ENCODE measurements at places on chromosomes 13 and 19.

DNA sequence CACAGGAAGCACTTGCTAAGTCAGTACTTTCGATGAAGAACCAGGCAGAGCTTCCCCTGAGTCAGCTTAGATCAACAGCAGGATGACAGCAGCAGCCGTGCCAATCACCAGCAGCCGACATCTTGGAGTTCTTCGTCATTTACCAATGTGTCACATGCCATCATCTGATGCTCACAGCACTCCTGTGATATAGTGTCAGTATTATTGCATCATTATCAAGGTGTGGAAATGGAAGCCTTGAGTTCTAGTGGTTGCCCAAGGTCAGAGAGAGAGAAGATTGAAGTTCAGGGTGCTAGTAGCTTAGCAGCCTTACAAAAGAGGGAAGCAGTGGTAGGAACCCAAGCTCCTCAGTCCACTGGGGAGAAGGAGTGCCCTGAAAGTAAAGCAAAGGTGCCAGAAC is 331.5 kb downstream of the ZNF536 start:
- no peak for DNase-seq

DNA sequence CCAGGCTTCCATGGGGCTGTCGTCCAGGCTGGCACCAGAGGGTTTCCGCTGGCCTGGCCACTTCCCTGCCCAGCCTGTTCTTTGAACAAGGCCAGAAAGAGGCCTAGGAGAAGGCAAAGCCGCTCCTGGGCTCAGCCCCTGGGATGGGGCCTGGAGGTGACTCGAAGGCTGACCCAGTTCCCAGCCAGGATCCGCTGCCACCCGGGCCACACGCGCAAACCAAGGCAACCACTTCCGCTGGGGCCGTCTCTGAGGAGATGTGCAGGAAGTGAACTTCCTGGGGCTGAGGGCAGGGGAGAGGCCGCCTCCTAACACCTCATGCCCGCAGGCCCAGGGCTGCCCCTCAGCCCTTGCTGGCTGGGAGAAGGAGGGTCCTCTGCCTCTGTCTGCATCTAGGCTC is 15.2 kb downstream of the PLEKHF1 start:
- no peak for DNase-seq

DNA sequence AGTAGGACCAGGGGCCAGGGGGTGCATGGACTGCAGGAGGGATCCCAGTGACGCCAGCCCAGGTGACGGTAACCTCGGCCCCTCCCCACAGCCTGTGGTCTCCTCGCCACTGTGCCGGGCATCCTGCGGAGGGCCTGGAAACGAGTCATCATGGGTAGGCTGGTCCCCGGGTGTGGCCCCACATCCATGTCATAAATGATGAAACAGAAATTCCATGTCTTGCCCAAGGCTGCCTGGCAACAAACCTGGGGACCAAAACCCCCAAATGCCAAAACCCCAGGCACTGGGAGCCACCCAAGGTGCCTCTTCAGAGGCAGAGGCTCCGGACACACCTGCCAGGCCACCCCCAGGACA is 20.9 kb downstream of the MAP2K2 start:
- no peak for DNase-seq

DNA sequence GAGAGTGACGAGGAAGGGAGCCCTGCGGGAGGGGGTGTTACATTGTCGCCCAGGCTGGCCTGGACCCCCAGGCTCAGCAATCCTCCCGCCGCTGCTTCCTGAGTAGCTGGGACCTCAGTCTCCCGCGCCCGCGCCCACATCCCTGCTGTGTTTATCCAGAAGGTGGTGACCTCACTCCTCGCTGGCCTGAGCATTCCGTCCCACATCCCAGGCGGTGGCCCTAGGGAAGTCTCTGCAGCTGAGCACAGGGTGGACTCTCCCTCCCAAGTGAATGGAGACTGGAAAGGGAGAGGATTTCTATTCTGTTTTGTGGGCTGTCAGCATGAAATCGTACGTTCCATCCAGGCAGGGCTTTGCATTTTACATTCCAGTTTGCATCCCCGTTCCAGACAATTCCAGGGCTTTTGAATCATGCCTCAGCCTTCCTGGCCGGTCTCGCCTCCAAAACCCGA is 401 bp upstream of the ZNF765 start:
- DNase-seq, result peak; percentile 1

DNA sequence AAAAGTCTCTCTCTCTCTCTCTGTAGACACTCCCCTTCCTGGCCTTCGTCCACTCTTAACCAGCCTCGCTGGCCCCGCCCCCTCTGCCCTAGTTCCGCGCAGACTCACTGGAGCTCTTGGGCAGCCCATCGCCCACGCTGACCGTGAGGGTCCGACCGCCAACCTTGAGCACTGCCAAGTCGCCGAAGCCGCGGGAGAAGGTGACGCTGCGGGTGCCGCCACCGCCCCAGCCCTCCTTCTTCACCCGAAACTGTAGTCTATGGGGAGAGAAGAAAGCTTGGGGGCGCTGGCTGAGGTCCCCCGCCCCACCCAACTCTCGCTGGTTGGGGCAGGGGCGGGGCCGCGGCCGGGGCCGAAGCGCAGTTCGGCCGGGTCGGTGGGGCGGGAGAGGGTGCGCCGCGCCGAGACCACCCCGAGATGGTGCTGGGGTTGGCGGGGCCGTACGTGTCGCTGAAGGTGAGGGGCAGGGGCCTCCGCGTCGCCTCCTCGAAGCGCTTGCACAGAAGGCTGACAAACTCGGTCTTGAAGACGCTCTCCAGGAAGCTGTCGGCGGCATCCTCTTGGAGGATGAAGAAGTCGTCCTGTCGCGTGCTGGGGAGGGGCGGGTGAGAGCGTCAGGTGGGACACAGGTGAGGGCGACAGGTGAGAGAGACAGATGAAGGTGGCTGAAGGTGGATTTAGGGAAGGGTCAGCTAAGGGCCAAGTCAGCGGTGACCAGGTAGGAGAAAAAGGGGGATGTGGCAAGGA is 12.6 kb upstream of the ZNF414 start:
- no peak for DNase-seq

DNA sequence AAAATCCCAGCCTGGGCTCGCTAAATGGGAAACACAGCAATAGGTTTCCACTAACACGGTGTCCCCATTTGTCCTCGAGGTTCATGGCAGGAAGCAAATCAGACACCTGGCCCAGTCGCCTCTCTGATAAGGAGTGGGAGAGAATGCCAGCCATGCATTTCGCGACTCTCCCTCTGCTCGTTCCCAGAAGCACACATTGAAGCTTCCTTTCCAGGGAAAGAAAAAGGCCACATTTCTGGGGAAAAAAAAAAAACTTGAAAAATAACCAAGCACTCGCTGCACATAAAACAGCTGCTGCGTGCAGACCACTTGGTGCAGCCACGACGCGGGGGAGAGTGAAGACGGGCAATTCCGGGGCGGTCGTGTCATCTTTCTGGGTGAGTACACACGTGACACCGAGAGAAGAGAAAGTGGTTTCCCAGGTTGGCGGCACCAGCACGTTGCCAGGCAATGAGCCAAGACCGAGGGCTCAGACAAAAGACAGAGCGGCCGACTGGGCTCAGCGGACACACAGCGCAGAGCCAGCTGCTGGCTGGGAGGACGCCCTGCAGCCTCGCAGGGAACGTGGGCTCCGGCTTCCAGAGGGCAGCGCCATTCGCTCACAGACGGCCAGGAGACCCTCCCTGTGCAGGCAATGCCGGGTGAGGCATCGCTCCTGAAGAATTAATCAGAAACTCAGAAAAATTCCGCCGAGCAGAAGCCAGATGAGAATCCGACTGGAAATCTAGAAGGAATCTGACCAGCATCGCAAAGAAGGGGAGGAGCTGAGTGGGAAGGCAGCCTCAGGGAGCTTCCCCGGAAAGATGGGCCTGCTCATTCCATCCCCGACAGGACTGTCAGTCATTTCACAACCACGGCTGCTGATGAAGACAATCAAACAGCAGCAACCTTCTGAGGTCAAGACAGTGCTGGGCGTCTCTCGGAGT is 83.2 kb upstream of the IRS2 start:
- DNase-seq, result no peak

- DNase-seq, result no peak
Measured at GRCh38 chr13:36919833-36920615, at the start of gene SMAD9. SMAD9 (minus strand) TSS chr13:36920238; CDS start chr13:36879689, 40,549 bp downstream.

GRCh38 chr13:110912651-110913051 is 2.2 kb downstream of the ANKRD10 start:
- DNase-seq, result no peak

DNA sequence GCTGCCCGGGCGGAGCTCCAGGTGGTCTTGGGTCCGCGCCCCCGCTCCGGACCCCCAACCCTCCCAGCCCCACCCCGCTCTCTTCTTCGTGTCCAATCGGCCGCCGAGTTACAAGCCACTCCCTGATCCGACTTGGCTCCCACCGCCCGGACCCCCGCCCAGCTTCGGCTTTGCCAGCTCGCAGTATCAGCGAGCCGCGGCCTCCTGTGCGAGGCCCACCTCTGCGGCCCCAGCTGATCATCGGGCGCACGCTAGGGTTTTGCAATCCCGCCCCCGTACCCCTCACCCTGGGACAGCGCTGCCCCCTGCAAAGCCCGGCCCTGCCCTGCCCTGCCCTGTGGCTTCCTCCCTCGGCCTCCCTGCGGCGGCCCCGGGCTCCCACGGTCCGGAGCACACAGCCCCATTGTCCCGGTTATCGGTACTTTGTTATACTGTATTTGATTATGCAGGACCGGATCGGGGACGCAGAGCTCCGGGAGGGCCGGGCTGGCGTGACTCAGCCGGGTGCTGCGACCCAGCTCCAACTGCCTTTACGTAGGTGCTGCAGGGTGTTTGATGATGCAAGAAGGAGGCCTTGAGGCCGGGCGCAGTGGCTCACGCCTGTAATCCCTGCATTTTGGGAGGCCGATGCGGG is 598 bp upstream of the LPAR2 start:
- no peak for DNase-seq

GRCh38 chr19:17254636-17255035 is 8.9 kb upstream of the NR2F6 start:
- no peak for DNase-seq

DNA sequence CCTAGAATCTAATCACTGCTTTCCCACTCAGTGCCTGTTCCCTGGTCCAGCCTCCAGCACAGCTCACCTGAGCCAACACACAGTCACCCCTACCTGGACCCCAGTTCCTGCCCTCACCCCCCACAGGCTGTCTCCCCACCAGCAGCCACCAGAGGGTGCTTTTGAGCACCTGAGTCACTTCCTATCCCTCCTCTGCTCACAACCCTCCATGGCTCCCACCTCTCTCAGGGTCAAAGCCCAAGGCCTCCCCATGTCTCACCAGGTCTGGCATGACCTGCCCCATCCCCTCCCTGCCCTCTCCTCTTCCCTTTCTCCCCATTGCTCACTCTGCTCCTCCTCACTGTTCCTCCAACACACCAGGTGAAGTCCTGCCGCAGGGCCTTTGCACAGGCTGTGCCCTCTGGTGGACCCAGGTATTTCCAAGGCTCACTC is 7.1 kb upstream of the DPP9 start:
- DNase-seq, result no peak

- DNase-seq, result no peak
Measured at GRCh38 chr19:5355076-5355475, 14.5 kb upstream of the PTPRS start.

GRCh38 chr19:24101459-24102115 is 14.6 kb downstream of the ZNF254 start:
- DNase-seq, result no peak

DNA sequence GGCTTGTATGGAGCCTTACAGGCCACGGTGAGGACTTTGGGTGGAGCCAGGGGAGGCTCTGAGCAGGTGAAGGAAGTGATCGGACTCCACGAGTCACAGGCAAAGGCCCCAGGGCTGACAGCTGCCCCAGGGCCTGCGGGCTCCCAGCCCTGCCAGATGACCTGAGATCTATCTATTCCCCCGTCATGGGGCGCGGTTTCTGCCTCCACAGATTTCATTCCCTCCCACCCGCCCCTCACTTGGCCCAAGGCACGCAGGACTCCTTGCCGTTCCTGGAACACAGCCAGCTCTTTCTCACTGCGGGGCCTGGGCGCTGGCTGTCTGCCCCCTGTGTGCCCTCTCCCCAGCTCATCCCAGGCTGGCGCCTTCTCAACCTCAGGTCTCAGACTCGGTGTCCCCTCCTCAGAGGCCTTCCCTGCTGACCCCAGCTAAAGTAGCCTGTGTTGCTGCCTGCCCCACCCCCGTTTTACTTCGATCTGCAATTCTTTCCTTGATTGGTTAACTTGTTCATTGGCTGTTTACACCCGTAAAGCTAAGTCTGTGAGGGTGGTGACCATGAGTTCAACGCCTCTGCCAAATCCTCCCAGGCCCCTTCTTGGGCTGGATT is 13.9 kb upstream of the PAK4 start:
- DNase-seq, result no peak

DNA sequence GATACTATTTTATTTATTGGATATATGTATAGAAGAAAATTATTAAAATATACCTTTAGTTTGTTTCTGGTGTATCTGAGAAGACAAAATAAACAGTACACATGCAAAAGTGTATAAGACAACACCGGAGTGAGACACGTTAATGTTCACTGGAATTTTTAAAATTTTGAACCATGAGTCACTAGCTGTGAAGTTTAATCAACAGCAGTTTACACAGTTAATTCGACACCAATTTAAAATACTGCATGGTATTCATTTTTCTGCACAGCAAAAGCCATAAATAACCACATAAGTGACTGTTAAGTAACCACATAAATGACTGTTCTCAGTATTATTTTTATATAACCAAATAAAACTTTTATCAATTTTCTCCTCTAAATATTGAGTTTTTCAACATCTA is 418.7 kb upstream of the NBEA start:
- no peak for DNase-seq

DNA sequence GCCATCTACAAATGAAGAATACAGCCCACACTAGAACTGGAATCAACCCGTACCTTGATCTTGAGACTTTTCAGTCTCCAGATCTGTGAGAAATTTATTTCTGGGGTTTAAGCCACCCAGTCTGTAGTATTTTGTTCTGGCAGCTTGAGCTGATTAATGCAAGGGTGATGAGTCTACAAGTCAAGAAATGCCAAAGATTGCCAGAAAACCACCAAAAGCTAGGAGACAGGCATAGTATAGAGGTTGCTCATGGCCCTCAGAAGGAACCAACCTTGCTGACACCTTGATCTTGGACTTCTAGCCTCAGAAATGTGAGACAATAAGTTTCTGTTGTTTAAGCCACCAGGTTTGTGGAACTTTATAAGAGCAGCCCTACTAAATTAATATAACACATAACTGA is 428.2 kb upstream of the KLF12 start:
- no peak for DNase-seq
